ENCODE measurements at places on chromosomes 5 and 9. TPM values are rescaled to one million over a fixed set of nuclear protein-coding genes. Genes with fewer than 3 reads are reported as not detected.

GRCh38 chr9:120931231-120932085 lies 4.9 kb upstream of the TRAF1 start:
- no peak overlapping the region for H3K4me3 ChIP-seq
- peaks cover 34% of the 10 kb centered on the region for H3K4me1 ChIP-seq
- no peaks in the 10 kb centered on the region for H3K36me3 ChIP-seq
- peak overlapping the region; percentile 83 for H3K27ac ChIP-seq
- no peaks in the 10 kb centered on the region for H3K27me3 ChIP-seq
- peak; percentile 66 for DNase-seq

DELE1 gene
- polyA plus RNA-seq = 40.5 TPM

DNA sequence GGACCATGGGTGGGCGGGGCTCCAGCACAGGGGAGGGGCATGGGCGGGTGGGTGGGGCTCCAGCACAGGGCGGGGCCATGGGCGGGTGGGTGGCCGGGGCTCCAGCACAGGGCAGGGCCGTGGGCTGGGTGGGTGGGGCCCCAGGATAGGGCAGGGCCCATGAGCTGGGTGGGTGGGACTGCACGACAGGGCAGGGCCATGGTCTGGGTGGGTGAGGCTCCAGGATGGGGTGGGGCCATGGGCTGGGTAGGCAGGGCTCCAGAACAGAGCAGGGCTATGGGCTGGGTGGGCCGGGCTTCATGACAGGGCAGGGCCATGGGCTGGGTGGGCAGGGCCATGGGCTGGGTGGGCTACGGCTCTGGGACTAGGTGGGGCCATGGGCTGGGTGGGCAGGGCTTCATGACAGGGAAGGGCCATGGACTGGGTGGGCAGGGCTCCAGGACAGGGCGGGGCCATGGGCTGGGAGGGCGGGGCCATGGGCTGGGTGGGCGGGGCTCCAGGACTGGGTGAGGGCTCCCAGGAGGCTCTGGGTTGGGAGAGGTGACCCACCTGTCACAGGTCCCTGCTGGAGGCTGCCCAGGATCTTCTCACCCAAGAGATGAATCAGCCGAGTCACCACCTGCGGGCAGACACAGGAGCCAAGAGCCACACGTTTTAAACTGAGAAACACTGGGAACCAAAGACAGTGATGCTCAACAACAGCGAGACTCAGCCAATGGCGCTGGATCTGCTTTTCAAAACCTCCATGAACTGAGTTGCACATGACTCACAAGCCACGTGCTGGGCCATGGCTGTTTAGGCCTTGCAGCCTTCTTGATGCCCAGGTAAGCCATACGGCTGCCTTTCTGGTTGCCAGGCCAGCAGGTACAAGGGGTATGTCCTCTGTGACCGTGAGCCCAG lies 33.6 kb upstream of the NSMF start:
- H3K4me3 ChIP-seq = no peak overlapping the region
- no peaks in the 10 kb centered on the region for H3K36me3 ChIP-seq
- H3K4me1 ChIP-seq = no peaks in the 10 kb centered on the region
- DNase-seq = no peak

- H3K4me3 ChIP-seq = no peak overlapping the region
- no peak for DNase-seq
- H3K4me1 ChIP-seq = no peaks in the 10 kb centered on the region
- H3K27ac ChIP-seq = no peak overlapping the region
- H3K36me3 ChIP-seq = no peaks in the 10 kb centered on the region
Measured at GRCh38 chr9:108961151-108961550, 27.0 kb downstream of the ABITRAM start.

- no peaks in the 10 kb centered on the region for H3K4me1 ChIP-seq
- H3K36me3 ChIP-seq = no peaks in the 10 kb centered on the region
- DNase-seq = no peak
- no peak overlapping the region for H3K4me3 ChIP-seq
- H3K27ac ChIP-seq = no peak overlapping the region
- no peaks in the 10 kb centered on the region for H3K27me3 ChIP-seq
Measured at GRCh38 chr5:116658141-116658540, 83.5 kb upstream of the SEMA6A start.

DNA sequence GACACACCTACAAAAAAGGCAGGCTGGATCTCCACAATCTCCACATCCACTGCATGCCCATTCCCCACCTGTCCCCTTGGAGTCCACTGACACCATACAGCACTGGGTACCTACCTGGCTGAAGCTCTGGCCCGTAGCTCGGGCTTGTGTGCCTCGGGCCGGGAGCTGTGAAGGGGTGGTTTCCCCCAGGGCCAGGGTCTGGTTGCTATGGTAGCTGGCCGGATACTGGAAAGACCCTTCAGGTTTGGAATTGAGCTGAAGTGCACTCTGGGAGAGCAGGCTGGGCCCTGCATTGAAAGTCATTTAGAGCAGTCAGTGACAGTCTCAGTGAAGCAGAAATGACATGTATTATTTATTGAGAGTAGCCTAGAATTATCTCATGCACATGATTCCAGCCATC lies 507.3 kb downstream of the CTNND2 start:
- no peaks in the 10 kb centered on the region for H3K27me3 ChIP-seq
- no peak overlapping the region for H3K4me3 ChIP-seq
- DNase-seq = no peak
- no peak overlapping the region for H3K27ac ChIP-seq
- H3K4me1 ChIP-seq = no peaks in the 10 kb centered on the region

SURF4 gene
- polyA plus RNA-seq = 358 TPM

- H3K4me1 ChIP-seq = no peaks in the 10 kb centered on the region
- no peak for DNase-seq
- H3K27me3 ChIP-seq = no peaks in the 10 kb centered on the region
- no peaks in the 10 kb centered on the region for H3K36me3 ChIP-seq
Measured at GRCh38 chr9:87888501-87888900, 5.8 kb downstream of the SPATA31E1 start.

IRX4 gene
- not detected for polyA plus RNA-seq

GABRB2 gene
- polyA plus RNA-seq = 0.01 TPM

FOXD4L3 gene
- polyA plus RNA-seq = not detected

DNA sequence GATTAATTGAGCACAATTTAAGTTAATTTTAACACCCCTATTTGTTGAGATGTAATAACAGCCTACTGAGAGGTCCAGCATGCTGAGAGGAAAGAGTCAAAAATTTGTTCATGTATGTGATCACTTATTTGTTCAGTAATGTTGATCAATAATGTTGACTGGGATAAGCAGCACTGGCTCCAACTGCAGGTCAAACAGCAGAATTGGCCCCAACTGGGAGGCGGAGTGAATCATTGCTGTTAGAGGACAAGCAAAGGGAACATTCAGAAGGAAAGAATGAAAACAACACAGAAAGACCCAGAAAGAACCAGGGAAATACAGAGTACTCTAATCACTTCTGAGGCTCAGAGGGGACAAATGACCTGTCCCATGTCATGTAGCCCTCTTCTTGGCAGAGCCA lies 221.1 kb downstream of the COMMD10 start:
- DNase-seq = no peak
- no peak overlapping the region for H3K27ac ChIP-seq
- no peaks in the 10 kb centered on the region for H3K36me3 ChIP-seq
- no peaks in the 10 kb centered on the region for H3K27me3 ChIP-seq
- no peaks in the 10 kb centered on the region for H3K4me1 ChIP-seq

- H3K36me3 ChIP-seq = no peaks in the 10 kb centered on the region
- H3K27me3 ChIP-seq = peaks cover 9% of the 10 kb centered on the region
- H3K27ac ChIP-seq = no peak overlapping the region
- no peak for DNase-seq
Measured at GRCh38 chr9:38125889-38126288, 56.9 kb upstream of the SHB start.

GRCh38 chr5:177432143-177432838 lies 5.8 kb downstream of the GRK6 start:
- H3K27me3 ChIP-seq = no peaks in the 10 kb centered on the region
- no peak overlapping the region for H3K27ac ChIP-seq
- peaks cover 30% of the 10 kb centered on the region for H3K36me3 ChIP-seq

PLPPR1 gene
- not detected for polyA plus RNA-seq

IFNA13 gene
- polyA plus RNA-seq = not detected

GRCh38 chr5:126965061-126965475 lies 65.3 kb downstream of the MARCHF3 start:
- H3K36me3 ChIP-seq = no peaks in the 10 kb centered on the region
- peak overlapping the region; percentile 9 for H3K27ac ChIP-seq
- peak; percentile 84 for DNase-seq

FGD3 gene
- polyA plus RNA-seq = not detected

- H3K4me3 ChIP-seq = no peak overlapping the region
- DNase-seq = no peak
- no peaks in the 10 kb centered on the region for H3K4me1 ChIP-seq
- H3K27me3 ChIP-seq = no peaks in the 10 kb centered on the region
- H3K27ac ChIP-seq = no peak overlapping the region
Measured at GRCh38 chr5:158322620-158323019, 463.7 kb upstream of the CLINT1 start.

GRCh38 chr5:136212252-136212721 lies 19.3 kb upstream of the SMIM32 start:
- H3K27ac ChIP-seq = no peak overlapping the region
- H3K27me3 ChIP-seq = peaks cover 2% of the 10 kb centered on the region
- H3K4me3 ChIP-seq = no peak overlapping the region

DNA sequence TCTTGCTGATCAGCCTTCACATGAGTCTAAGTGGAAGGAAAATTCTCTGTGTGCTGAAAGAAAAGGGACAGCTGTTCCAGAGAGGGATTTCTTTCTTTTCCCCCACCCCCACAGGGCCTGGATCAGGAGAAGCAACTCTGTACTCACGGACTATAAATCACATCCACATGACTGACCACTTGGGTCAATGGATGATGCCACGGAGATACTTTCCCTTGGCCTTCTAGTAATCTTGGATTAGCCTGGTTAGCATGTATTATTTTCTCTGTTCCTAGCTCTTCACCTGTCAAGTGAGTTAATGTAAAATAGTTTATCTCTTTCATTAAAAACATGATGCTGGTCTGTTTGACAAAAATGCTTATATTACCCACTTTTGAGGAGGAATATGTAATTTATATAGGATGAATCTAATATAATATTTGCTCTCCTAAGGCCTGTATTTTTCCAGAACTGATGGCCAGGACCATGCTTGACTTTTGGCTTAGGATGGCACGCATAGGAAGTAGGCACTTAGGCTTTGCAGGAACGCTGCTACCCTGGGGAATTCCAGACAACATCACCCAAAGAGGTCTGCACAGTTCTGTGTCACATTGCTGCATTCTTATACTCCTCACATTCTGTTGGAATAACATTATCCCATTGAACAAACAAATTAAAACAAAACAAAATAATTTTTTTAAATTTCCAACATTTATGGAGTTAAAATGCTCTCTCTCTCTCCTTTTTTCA lies 892.1 kb downstream of the TLE1 start:
- no peaks in the 10 kb centered on the region for H3K36me3 ChIP-seq
- DNase-seq = peak; percentile 27
- H3K27ac ChIP-seq = no peak overlapping the region
- no peak overlapping the region for H3K4me3 ChIP-seq

CTSV gene
- 0.63 TPM for polyA plus RNA-seq

TGFBI gene
- 525 TPM for polyA plus RNA-seq

DNA sequence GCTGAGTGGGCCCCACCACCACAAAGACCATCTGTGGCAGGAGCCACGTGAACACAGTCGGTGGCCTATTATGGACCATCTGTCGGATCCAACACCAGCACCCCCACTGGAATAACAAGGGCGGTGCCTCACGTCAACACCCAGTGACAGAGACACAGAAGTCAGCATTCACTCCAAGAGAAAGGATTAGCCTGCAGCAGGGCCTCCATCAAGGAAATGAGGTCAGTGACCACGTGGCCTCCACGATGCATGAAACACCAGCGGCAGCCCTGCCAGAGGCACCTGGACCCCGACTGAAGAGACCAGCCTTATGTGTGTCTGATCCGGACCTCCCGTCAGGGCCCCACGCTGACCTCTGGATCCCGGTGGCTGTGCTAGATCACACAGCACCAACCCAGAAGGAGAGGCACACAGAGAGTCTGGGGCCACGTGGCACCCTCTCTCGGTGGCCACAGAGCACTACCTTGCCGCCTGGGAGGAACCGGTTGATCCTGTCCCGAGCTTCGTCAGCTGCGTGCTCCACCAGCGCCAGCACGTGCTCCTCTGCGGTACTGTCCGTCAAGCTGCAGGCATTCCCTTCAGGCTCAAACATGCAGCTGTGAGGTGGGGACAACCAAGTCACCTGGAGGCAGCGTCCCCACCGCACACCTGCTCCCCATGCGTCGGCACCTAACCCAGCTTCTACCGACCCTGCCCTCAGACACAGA lies 9.0 kb downstream of the BRD9 start:
- DNase-seq = no peak
- H3K4me3 ChIP-seq = no peak overlapping the region
- H3K27me3 ChIP-seq = no peaks in the 10 kb centered on the region
- H3K27ac ChIP-seq = no peak overlapping the region
- H3K4me1 ChIP-seq = no peaks in the 10 kb centered on the region
- H3K36me3 ChIP-seq = peaks cover 55% of the 10 kb centered on the region

DNA sequence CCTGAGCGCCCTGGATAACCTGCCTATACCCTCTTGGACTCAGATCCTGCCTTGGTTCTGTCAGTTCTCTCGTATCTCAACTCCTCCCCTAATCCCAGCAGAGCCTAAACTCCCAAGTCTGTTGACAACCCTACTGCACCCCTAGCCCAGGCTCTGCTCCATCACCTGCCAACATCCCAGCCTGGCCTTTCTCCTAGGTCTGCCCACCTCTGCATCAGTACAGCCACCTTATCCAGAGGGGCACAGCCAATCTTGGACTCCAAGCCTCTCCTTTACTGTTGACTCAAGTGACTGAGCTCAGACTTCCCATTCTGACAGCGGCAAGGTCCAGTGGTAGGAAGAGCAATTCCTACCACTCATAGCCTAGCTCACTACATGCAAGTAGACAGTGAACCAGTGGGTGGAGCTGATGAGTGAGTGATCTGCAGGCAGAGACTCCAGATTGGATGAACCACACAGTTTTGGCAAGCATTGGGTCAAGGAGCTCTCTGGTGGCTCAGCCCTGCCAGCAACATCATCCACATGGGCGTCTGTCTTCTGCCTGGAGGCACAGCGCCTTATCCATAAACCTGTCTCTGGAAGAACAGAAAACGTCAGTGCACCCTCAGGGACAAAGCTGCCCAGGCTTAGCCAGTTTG lies 26.5 kb downstream of the TRMO start:
- no peaks in the 10 kb centered on the region for H3K27me3 ChIP-seq
- H3K4me1 ChIP-seq = peaks cover 5% of the 10 kb centered on the region
- no peak overlapping the region for H3K27ac ChIP-seq
- DNase-seq = no peak
- H3K36me3 ChIP-seq = no peaks in the 10 kb centered on the region

GRCh38 chr5:10734832-10735523 lies 26.1 kb downstream of the DAP start:
- no peaks in the 10 kb centered on the region for H3K27me3 ChIP-seq
- H3K4me3 ChIP-seq = no peak overlapping the region
- H3K4me1 ChIP-seq = no peaks in the 10 kb centered on the region
- DNase-seq = no peak
- peaks cover 3% of the 10 kb centered on the region for H3K36me3 ChIP-seq

DNA sequence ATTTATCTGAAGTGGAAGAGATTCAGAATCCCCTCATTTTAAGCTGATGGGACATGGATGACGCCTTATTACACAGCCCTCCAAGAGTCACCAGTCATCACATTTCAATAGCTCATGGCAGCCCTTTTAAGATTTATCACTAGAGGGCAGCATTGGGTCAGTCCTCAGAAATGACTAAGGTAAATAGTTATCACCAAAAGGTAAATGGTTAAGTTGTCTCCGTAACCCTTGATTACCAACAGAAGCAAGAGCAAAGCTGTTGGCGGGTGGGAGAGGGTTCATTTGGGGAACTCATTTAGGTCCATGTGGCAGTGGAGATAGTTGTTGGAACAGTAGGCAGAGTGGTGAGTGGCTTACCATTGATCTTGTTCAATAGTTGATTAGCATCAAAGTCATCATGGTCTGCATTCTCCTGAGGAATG lies 12.0 kb upstream of the C9 start:
- no peak overlapping the region for H3K4me3 ChIP-seq
- H3K27ac ChIP-seq = no peak overlapping the region
- no peaks in the 10 kb centered on the region for H3K27me3 ChIP-seq
- no peaks in the 10 kb centered on the region for H3K4me1 ChIP-seq
- DNase-seq = peak; percentile 38

Data from fibroblast of lung (primary cell).